ENCODE measurements at places on chromosomes 3 and 15. TPM values are rescaled to one million over a fixed set of nuclear protein-coding genes. Genes with fewer than 3 reads are reported as not detected.

DNA sequence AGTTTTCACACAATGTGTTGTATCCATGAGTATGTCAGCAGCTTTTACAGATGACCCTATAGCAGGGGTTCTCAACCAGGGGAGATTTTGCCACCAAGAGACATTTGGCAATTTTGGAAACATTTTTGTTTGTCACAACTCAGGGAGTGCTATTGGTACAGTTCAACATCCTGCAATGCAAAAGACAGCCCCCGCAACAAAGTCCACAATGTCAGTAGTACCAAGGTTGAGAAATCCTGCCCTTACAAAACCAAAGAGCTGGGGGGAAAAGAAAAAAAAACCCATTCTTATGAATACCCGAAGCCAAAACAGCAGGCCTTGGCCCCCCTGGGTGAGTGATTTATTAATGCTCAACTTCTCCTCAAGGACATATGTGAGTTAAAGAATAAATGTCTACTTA, 99.1 kb downstream of the LARS2 start:
- H3K36me3 ChIP-seq: peaks cover 13% of the 10 kb centered on the region
- no peak overlapping the region for H3K4me3 ChIP-seq
- no peak for DNase-seq
- H3K27ac ChIP-seq: no peak overlapping the region
- no peaks in the 10 kb centered on the region for H3K27me3 ChIP-seq

The ANKRD63 gene
- polyA plus RNA-seq: not detected

DNA sequence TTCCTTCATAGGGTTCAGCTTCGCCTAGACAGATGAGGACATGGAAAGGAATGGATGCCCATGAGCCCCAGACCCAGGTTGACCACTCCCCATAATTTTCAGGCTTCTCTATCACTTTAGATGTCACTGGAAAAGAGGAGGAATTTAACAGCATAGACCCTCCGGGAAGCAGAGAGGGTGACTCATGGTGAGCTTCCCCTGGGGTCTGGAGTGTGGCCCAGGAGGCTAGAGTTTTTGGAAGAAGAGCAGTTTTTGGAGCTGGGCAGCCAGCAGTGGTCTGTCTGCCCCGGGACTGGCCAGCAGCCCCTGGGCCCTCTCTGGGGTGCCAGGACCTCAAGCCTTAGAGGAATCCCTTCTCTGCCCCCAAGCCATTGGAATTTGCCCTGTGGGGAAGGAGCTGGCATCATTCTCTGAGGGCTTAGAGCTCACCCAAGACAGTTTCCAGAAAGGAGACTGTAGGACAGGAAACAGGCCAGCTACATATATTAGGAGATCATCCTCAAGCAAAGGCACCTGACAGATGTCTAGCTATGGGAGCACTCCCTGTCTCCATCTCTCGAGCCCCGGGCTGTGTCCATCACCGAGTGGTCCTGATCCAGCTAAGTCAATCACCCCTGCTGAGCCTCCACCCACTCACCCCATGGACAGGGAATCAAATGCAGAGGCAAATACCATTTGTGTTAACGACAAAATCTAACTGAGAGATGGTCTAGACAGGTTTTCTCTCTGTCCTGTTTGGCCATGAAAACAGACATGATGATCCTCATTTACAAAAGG, 67.3 kb downstream of the MEGF11 start:
- DNase-seq: no peak
- peaks cover 60% of the 10 kb centered on the region for H3K27me3 ChIP-seq

GRCh38 chr3:168714609-168715240, 619.0 kb upstream of the GOLIM4 start:
- no peaks in the 10 kb centered on the region for H3K27me3 ChIP-seq
- no peaks in the 10 kb centered on the region for H3K4me1 ChIP-seq
- no peak for DNase-seq
- H3K36me3 ChIP-seq: no peaks in the 10 kb centered on the region
- no peak overlapping the region for H3K27ac ChIP-seq
- no peak overlapping the region for H3K4me3 ChIP-seq

DNA sequence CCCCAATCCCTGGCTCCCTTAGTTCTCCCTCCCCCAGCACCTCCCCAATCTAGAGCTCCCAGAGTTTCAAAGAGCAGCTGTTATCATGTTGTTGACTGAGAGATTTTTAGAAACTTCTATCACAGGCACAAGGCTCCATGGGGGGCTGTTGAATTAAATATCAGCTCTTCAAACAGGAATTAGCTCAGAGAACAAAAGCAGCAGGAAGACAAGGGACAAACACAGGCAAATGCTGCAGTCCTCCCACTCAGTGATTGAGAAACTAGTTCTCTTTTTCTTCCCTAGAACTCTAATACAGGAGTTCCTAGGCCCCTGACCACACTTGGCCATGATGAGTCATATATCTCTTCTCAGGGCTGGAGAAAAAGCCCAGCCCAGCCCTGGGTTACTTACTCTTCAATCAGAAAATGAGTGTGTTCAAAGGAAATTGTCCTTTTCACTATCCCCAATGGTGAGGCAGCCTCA, 262.1 kb downstream of the IGSF11 start:
- DNase-seq: no peak
- no peak overlapping the region for H3K4me3 ChIP-seq
- no peaks in the 10 kb centered on the region for H3K4me1 ChIP-seq
- H3K27me3 ChIP-seq: no peaks in the 10 kb centered on the region
- H3K27ac ChIP-seq: no peak overlapping the region

The OTOL1 gene
- not detected for polyA plus RNA-seq

DNA sequence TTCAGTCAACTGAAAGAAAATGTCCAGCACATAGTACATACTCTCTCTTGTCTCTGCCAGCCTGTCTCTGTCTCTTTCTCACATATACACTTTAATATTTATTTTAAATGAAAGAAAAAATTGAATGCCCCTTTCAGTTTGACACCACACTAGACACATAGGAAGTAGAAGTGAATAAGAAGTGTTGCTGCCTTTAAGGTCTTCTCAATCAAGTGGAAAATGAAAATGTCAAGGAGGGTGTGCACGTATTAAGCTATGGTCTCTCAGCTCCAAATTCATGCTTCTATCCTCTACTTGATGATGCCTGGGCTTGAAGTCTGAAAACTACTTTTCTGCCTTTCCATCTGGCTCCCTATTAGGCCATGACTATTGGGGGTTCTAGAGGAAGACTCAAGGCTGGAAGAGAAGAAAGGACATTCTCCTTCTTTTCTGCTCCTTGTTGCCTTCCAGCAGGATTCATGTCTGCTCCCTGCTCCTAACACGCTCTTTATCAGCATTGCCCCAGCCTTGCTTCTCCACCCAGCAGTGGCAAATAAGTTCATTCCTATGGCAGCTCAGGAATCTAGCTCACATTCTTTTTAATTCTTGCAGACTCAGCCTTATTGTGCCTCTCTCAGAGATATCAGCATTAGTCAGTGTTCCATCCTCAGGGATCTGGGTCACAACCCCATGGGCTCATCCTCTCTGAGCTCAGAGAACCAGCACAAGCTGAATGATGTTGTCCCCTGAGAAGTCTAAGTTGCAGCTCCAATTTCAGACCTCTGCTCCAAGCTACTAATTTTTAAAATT, 609.1 kb upstream of the GRM7 start:
- DNase-seq: no peak
- H3K4me1 ChIP-seq: no peaks in the 10 kb centered on the region
- H3K27me3 ChIP-seq: no peaks in the 10 kb centered on the region
- no peak overlapping the region for H3K27ac ChIP-seq
- no peak overlapping the region for H3K4me3 ChIP-seq

DNA sequence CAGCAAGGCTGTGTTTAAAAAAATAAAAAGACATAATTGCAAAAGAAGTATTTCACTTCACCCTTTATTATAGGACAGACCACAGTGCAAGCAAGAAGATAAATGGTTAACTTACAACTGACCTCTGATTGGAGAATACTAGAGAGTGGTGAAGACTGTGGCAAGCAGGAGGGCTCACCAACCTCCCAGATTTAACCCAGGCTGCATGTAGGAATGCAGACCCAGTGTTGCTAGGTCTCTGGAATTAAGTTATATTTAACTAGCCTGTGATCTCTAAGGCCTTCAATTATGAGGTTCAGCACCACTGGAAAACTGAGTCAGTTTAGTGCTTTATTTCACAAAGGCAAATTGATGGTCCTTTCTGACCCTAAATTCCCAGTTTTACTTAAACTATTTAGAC, 436.6 kb downstream of the LPP start:
- H3K27me3 ChIP-seq: no peaks in the 10 kb centered on the region
- no peak overlapping the region for H3K27ac ChIP-seq
- no peak overlapping the region for H3K4me3 ChIP-seq
- DNase-seq: no peak
- peaks cover 3% of the 10 kb centered on the region for H3K4me1 ChIP-seq
- H3K36me3 ChIP-seq: no peaks in the 10 kb centered on the region

DNA sequence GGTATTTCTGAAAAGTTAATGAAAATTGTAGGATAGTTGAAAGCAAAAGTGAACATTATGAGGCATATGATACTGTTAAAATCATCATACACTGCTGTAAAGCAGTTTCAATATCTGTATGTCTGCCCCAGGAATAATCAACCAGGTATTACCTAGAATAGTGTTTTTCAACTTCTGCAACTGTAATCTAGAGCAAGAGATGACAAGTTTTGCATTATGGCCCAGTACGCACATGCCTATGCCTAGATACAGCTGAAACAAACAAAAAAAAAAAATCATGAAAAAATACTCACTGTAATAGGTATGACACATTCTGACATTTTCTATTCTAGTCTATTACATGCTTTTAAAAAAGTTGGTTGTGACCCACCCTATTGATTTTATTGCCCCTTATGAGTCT, 240.7 kb upstream of the ST8SIA2 start:
- H3K27me3 ChIP-seq: no peaks in the 10 kb centered on the region
- no peaks in the 10 kb centered on the region for H3K36me3 ChIP-seq
- 0 out of 2 replicates have a peak, but pooled peaks cover 2% of the 10 kb centered on the region for H3K4me1 ChIP-seq
- no peak overlapping the region for H3K4me3 ChIP-seq
- no peak overlapping the region for H3K27ac ChIP-seq
- DNase-seq: no peak

DNA sequence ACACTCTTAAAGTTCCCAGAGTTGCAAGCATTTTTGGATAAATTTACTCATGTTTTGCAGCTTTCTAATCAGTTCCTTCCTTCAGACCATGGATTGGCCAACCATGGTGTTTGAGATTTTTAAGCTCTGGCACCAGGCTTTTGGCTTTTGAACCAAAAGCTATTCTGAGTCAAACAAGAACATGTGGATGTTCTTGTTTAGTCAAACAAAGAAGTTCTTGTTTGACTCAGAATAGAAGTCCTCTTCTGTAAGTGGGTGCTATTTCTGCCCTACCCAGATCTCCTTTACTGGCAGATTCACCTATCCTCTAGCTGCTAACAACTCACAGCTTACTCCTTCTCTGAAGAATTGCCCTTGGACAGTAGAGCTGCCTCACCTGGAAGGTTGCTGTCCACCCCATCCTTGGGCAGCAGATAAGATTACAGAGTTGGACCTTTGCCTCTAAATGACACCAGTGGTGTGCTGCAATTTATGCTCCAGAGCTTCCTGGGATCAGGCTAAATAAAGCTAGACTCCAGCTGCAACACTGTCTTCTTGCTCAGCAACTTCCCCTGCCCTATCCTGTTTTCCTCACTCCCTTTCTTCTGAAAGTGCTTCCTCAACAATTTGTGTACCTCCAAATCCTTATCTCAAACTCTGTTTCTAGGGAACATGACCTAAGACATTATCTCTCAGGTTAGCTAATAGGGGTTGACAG, 65.6 kb downstream of the COL6A6 start:
- H3K4me3 ChIP-seq: no peak overlapping the region
- H3K27ac ChIP-seq: no peak overlapping the region
- no peak for DNase-seq
- no peaks in the 10 kb centered on the region for H3K4me1 ChIP-seq
- H3K27me3 ChIP-seq: peaks cover 2% of the 10 kb centered on the region

DNA sequence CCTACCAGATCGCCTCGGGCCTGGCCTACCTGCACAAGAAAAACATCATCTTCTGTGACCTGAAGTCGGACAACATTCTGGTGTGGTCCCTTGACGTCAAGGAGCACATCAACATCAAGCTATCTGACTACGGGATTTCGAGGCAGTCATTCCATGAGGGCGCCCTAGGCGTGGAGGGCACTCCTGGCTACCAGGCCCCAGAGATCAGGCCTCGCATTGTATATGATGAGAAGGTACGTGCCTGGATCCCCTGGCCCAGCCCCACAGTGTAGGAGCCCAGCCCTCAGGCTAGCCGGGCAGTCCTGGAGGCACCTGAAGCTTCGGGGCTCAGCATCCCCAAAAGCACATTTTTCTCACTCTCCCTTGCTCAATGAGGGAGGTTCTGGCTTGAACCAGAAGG, 135.8 kb downstream of the LRRK1 start:
- no peak overlapping the region for H3K27ac ChIP-seq
- no peaks in the 10 kb centered on the region for H3K27me3 ChIP-seq
- no peak for DNase-seq
- H3K4me3 ChIP-seq: no peak overlapping the region
- peaks cover 48% of the 10 kb centered on the region for H3K36me3 ChIP-seq
